IMR-90 (cell line): ENCODE measurements at places on chromosomes 12 and 14. TPM values are rescaled to one million over a fixed set of nuclear protein-coding genes. Genes with fewer than 3 reads are reported as not detected.

- DNase-seq, result peak; percentile 95
Measured at GRCh38 chr14:68977718-68978171, 1.4 kb downstream of the ACTN1 start.

DNA sequence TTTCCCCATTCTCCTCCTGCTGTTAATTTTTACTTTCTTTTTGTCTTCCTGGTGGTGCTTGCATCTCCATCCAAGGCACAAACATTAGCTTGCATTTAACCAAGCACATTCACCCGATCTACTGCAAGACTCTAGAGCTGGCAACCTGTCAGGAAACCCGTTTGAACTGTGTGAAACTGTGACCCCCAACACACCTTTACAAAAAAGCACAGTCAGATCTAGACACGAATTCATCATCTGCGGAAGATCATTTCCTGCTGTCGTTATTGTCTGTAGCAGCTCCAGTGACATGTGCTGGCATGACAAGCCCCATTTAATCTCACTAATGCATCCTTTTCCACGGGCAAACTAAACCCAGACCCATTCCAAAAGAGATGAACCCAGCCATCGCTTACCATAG, 340.5 kb downstream of the VRK1 start:
- no peak for DNase-seq

- DNase-seq, result no peak
Measured at GRCh38 chr12:26499979-26500640, 304.7 kb downstream of the SSPN start.

GRCh38 chr12:94127239-94128131, 20.9 kb upstream of the PLXNC1 start:
- DNase-seq, result no peak

DNA sequence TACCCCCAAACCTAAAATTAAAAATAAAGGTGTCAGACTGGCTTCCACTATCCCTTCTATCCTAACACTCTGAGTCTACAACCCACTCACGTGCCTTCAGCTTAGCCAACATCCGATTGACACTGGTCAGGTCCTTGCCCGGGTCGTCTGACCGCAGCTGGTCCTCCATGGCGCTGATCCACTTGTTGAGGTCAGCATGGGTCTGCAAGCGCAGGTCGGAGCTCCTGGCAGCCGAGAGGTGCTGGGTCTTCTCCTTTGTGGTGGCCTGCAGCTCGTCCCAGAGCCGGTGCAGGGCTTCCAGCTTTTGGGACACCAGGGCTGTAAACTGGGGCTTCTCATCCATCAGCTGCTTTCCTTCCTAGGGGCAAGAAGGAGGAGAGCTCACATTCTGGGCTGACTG, 78.0 kb downstream of the PLEKHG3 start:
- DNase-seq, result no peak

DNA sequence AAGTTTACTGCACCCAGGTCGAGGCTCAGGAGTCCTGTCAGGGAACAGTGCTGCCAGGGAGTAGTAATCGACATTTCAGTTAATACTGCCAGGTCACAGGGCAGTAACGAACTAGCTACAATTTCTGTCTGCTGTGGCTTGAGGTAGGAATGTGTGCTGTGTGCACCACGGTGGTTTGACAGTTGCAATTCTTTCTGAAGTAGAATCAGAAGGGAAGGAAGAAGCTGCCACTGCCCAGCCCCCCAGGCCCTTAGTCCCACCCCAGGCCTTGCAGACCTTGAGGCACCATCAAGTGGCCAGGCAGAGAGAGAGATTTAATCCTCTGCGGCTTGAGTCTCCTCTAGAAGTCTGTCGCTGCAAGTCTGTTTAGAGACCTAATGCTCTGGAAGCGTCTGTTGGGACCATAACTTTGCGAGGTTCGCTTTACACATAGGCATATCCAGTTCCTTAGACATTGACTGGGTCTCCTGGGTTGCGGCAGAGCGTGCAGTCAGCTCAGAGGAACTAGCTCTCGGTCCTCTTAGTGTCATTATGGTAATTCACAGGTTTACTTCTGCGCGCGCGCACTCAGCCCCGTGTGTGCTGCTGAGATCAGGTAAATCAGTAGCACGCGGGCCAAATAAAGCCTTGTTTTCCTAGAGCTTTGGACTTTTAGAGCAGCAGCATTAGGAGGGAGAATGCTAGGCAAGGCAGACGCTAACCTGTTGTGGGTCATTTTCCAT, 9.8 kb downstream of the NKX2-1 start:
- DNase-seq, result no peak

GRCh38 chr12:102197789-102198188, at the start of gene PMCH:
TSS of gene PMCH (minus strand) at chr12:102197833. CDS start at chr12:102197770, 63 bp downstream.
- peak; percentile 79 for DNase-seq

DNA sequence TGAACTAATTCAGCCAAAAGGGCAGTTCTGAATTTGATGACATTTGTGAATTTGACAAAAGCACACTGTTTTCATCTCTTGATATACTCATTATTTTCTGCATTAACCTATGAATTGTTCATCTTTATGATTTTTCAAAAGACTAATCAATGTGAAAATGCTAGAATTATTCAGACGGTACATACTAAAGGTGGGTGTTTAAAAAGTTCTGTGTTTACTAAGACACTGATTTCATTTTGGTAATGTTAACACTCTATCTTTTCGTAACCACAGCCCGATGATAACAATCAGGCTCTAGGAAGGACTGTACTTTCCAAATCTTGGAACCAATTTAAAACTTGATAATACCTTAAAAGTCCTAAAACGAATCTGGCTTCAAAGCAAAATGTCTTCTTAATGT, 9.4 kb downstream of the AKAP5 start:
- DNase-seq, result no peak

- peak; percentile 1 for DNase-seq
Measured at GRCh38 chr14:37813732-37814131, 218.3 kb downstream of the TTC6 start.

DNA sequence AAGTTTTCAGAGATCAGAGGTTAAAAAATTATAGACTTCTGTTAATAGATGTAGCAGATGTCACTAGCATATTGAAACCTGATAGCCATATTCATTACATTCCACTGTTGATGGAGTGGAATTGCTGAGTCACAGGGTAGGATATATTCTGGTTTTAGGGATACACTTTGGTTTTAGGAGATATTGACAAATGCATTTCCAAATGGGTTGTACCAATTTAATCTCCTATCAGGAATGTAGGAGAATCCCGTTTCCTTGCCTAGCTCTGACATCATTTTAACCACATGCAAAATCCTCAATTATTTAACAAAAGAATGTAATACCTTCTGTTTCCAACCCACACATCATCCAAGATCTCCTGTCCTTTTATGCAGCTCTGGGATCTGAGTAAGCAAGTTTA, 30.7 kb upstream of the ESR2 start:
- peak; percentile 47 for DNase-seq

GRCh38 chr12:58217130-58217529, 275.8 kb downstream of the ATP23 start:
- DNase-seq, result no peak

- DNase-seq, result no peak
Measured at GRCh38 chr14:38078393-38078792, 129.3 kb upstream of the SSTR1 start.

GRCh38 chr14:86124328-86124727, 594.4 kb downstream of the FLRT2 start:
- DNase-seq, result no peak

Gene SALL2
- 2.8 and 2.9 TPM in 2 replicates for total RNA-seq

Gene EML1
- 34.4 and 42.3 TPM in 2 replicates for total RNA-seq

Gene RTL1
- not detected in 2 replicates for total RNA-seq
